ENCODE measurements at places on chromosomes 13 and 19.

DNA sequence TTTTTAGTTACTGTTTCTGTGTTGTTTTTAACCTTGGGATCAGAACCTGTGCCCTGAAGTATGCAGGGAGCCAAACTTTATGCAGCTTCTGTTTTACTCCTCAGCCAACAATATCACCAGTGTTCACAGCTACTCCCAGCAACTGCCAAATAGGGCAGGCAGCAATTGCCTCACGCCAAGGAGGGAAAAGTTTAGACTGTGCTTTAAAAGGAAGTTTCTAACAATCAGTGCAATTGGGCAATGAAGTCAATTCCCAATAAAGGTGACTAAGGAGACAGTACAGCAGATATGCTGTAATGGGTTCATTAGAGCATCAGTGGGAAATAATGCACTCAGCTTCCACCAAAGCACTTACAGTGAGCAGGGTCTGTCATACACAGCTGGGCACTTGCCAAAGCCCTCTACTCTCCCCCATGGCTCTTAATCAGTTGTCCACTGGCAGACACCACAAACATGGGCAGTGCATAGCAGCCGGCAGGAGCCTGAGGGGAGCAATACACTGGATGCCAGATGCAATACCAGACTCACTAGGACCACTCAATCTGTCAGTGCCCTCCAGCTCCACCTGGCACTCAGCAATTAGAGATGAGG, 19.3 kb downstream of the ENOX1 start:
- DNase-seq = no peak

GRCh38 chr13:101453784-101454201, 1.3 kb downstream of the ITGBL1 start:
- DNase-seq = no peak

DNA sequence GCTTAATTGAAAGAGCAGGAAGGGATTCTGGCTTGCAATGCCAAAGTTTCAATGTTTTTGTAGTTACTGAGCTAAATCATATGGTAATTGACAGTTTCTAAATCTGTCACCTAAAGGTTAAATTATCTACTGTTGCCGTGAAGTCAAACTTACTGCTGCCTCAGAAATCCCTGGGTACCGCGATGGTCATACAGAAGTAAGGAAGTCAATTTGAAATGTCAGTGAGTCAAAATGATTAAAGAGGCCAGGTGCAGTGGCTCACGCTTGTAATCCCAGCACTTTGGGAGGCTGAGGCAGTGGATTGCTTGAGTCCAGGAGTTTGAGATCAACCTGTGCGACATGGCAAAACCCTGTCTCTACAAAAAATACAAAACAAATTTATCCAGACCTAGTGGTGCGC, 48.8 kb upstream of the TPM4 start:
- no peak for DNase-seq

- no peak for DNase-seq
Observed at GRCh38 chr13:34256236-34256635, 438.3 kb downstream of the RFC3 start.

GRCh38 chr19:17347361-17347760, 10.0 kb downstream of the GTPBP3 start:
- DNase-seq = no peak

All from NCI-H187 (cell line).